ENCODE measurements at places on chromosomes 16 and 17.

DNA sequence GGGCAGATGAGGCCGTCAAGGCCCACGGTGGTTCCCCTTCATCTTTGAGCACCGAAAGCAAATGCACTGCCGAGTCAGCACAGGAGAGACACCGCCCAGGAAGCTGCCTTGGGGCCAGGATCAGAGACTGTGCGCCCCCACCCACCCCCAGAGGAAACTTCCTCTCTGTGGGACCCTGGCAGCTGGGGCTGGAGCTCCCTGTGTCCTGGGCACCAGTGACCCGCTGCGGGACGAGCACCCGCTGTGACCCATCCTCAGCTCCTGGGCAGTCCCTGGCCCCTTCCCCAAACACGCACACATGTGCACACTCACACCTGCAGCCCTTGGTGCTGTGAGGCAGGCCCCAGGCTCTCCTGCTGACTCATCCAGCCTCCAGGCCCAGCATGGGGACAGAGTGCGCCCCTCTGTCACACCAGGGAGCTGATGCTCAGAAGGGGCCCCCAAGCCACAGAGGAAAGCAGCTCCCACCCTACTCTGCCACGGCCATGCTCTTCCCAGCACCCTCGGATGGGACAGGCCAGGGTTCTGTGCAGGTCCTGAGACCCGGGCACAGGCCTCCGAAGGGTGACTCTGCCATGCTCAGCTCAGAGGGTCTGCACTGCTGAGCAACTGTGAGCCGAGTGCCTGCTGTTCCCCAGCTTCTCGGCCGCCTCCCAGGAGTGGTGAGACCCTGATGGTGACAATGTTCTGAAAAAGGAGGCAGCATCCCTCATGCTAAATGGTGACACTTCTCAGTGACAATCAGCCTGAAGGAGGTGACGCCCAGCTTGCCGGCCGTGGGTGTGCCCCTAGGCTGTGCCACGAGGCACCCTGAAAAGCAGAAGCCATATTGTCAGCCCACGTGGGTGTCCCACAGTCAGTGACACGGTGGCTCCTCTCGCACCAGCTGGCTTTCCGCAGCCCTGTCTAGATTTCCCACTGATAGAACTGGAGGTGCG is 3.6 kb downstream of the PIEZO1 start:
- no peak for DNase-seq

DNA sequence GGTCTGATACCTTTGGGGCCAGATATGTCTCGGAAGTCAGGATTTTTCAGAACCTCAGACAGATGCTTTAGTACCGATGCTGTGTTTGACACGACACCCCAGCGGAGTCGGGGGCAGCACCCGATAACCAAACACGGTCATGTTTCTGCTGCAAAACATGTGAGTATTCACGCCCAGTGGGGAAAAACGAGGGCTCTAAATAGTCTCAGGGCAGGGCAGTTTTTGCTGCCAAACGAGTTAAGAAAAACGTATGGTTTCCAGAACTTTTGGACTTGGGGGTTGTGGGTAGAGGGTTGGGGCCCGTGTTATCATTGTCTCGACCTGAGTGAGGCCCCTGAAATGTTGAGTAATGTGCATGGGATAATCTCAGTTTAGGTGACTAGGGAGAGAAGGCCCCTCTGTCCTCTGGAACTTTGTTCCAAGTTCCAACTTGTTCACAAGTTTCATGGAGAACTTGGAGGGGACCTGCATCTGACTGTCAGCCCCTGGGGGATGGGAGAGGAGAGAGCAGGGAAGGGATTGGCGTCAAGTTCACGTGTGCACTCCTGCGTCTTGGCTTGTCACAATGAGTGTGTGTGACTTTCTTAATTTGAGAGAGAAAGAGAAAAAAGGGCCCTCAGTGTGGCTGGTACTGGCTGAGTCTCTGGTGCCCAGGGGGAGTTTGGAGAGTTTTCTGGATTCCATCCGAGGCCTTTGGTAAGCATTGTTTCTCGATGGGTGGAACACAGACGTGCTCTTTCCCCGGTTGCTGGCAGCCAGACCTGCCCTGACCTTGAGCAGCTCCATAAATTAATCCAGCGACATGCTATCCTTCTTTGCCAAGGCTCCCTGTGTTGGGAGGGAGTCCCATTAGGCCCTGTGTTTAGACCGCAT is 83.9 kb upstream of the CIBAR2 start:
- DNase-seq: no peak

DNA sequence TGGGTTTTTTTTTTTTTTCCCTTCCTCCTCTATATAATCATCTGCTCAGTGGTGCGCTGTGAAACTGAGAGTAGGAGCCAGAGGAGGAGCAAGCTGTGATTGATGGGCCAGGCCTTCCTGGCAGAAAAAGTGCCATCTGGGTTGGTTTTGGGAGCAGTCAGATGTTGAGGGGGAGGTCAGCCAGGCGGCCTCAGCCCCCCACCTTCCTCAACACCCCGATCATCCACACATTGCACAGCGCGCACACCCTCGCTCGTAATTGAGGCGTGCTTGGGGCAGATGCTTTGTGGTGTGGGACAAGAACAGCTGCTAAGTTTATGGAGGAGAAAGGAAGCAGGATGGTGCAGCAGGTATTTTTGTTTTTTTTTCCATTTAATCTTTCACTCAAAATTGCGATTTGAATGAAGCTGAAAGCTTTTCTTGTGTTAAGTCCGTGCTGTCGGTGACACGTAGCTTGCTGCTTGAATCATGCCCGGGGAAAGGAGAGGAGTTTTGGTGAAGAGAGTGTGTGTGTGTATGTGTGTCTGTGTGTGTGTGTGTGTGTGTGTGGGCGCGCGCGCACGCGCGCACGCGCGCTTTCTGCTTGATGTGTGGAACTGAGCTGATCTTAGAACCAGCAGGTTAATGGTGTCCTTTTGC is 177.4 kb downstream of the RBFOX1 start:
- no peak for DNase-seq

DNA sequence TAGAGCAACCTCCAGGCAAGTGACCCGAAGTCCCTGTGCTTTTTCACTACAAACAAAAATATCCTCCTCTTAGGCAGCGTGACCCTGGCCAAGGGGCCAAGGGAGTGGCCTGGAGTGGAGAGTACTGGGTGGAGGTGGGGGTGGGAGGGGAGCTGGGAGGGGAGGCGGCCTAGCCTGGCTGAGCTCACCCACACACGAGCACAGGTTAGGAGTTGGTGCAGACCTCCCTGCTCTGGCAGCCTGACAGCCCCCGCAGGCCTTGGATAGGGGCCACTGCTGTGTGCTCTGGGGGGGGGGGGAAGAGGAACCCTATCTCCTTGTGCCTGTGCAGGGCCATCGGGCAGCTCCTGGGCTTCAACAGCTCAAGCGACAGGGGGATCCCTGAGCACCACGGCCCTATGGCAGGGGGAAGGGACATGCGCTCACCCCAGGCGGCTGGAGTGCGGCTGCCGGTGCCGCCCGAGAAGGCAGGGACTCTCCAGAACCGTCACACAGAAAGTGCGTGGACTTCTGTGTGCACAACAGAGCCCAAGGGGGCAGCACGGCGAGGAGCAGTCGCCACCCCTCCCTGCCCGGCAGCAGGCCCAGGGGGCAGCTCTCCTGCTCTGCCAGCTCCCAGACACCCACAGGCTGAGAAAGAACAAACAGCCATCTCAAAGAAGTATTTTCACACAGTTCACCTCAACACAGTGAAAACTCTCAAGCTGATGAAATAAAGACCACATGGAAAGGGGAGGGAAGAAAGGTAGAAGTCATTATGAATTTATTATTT is 13.3 kb downstream of the SLC16A3 start:
- no peak for DNase-seq

DNA sequence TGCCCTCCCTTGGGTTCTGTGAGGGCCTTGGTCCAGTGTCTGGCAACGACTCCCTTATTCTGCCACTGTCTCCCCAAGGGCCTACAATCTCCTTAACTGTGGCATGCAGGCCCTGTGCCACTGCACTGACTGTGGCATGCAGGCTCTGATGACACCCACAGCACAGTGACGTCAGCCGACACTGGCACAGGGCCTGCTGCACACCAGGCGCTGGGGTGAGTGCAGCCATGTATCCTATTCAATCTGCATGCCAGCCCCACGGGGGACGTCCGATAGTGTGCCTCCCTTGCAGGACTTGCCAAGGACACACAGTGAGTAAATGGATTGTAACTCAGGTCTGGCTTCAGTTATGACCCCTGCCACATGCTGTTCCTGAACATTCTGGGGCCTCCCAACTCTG is 39.8 kb upstream of the RASD1 start:
- no peak for DNase-seq

DNA sequence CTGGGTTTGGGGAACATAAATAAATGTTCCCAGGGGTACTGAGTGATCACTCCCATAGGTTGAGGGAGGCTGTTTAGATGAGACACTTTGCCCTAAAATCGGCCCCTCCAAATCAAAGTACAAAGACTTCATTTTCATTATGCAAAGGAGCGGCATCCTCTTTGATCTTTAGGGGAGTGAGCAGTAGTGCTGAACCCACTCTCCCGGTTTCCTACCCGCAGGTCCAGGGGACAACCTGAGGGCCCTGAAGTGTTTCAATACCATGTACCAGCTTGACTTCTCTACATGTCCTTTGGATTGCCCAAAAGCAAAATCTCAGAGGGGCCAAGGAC is 3.6 kb downstream of the HOXB6 start:
- no peak for DNase-seq

DNA sequence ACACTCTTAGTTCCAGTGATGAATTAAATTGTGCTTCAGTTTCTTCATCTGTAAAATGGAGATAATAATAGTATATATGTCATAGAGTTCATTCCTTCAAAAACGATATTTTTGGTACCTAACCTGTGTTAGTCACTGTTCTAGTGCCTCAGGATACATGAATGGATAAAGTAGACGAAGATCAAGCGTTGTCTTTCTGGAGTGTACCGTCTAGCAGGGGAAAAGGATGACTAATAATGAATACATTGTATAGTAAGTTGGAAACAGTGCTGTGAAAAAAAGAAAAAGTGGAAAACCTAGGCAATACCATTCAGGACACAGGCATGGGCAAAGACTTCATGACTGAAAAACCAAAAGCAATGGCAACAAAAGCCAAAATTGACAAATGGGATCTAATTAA is 8.6 kb downstream of the KRT10 start:
- DNase-seq: no peak

DNA sequence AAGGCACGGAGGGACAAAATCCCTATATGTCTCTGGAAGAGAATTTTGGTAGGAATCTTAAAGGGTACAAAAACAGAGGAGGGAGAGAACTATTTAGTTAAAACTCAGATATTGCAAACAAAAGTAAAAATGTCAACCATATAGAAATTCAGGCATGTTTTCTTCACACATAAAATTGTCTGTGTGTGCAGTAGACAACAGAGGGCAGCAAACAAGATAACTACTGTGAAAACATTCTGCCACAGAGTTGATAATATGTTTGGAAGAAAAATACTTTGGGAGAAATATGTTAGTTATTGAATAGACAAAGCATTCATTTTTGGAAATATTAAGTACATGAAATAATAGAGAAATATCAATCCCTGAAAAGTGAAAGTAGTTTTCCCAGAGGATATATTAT is 56.2 kb downstream of the SNX11 start:
- DNase-seq: no peak

GRCh38 chr17:16954521-16954920 is 17.4 kb downstream of the TNFRSF13B start:
- no peak for DNase-seq

- no peak for DNase-seq
These were observed 7.5 kb downstream of the MEAK7 start for GRCh38 chr16:84496991-84497390.

DNA sequence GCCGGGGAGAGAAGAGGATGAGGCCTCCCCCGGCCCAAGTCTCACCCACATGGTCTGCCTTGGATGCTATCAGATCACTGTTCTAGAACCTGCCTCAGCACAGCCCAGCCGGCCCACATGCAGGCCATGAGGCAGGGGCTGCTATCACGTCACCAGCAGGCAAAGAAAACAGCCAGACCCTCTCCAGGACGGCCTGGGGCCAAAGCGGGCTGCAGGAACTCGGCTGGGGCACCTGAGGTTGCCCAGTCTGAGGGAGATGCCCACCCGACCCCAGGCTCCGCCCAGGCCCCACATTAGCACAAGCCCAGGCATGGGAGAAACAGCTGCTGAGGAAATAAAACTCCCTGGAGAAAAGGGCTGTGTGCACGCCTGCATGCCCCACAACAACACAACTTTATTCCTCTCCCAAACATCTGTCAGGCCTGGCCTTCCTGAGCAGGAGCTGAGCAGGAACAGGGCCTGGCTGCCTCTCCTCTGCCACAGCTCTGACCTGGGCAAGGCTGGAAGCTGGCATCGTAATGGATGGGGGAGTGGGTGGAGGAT is 6.7 kb upstream of the SMIM5 start:
- peak; percentile 97 for DNase-seq

- DNase-seq: no peak
These were observed 84.8 kb upstream of the CACNG5 start for GRCh38 chr17:66750116-66750515.

GRCh38 chr17:58985367-58985766 is 121.3 kb downstream of the TRIM37 start:
- no peak for DNase-seq

- no peak for DNase-seq
These were observed 183.0 kb downstream of the RAB11FIP4 start for GRCh38 chr17:31574458-31574857.

GRCh38 chr16:78244131-78244895 is 144.9 kb downstream of the WWOX start:
- DNase-seq: no peak

GRCh38 chr17:6244253-6244652 is 174.1 kb downstream of the WSCD1 start:
- no peak for DNase-seq

GRCh38 chr17:20993863-20994778 is 48.7 kb downstream of the USP22 start:
- no peak for DNase-seq

- DNase-seq: no peak
These were observed 6.7 kb upstream of the ABCA9 start for GRCh38 chr17:69067274-69068047.

GRCh38 chr17:28071179-28071578 is 28.7 kb downstream of the NLK start:
- no peak for DNase-seq

- no peak for DNase-seq
These were observed 31.4 kb upstream of the MED9 start for GRCh38 chr17:17445296-17445924.

DNA sequence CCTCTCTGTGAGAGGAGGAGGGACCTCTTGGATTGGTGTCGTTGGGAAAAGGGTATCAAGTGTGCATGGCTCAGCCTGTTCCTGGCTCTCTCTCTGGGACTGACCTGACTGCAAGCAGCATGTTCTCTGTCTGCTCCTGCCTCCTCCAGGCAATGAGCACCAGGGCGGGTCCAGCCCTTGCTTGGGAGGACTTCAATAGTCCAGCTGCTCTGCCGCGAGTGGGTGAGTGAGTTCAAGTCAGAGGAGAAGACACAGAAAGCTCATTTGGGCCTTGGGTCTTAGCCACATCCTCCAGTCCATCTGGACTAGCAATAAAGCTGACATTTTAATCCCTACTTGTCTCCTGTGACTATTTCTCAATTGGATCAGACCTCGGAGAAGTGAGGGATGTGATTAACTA is 25.2 kb upstream of the TNS4 start:
- DNase-seq: no peak

DNA sequence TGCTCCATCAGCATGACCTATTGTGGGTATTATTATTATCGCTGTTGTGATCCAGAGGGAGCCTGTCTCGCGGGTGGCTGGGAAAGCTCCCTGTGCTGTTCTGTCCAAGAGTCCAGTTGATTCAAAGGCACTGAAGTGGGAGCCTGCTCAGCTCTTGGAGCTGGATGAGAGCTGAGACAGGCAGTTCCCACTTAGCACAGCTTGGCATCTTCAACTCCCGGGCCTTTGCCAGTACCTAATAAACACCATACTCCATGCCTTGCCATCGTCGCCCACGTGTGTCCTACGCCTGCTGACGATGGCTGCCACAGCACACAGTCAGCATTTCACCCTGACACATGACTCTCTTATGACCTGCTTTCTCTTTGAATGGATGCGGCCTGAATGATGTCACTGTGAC is 32.6 kb downstream of the RTN4RL1 start:
- DNase-seq: no peak

GRCh38 chr17:68600931-68601564 is at the start of gene FAM20A:
TSS of gene FAM20A (minus strand) at chr17:68601367. CDS start at chr17:68600666, 701 bp downstream.
- peak; percentile 30 for DNase-seq
